ENCODE measurements at places on chromosomes 4 and X. TPM values are rescaled to one million over a fixed set of nuclear protein-coding genes. Genes with fewer than 3 reads are reported as not detected.

The KLHL13 gene
- 1.5 TPM for total RNA-seq

The FAM149A gene
- total RNA-seq = 2.9 TPM

DNA sequence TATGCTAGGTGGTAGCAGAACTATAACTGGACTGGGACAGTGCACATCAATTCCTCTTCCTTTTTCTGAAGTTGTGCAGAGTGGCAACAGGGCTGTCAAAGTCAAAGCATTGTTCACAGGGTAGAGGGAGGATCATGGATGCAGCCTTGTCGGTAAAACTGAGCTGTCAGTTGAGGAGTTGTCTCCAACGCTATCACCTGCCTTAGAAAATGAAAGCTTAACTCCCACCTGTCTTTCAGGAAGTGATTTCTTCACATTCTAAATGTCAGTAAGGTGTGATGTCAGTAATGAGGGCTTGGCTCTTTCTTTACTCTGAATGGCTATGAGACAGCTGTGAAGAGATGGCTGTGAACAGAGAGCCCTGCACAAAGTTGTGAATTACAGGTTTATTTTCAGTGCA, 66.4 kb upstream of the BANK1 start:
- no peak for DNase-seq

GRCh38 chr4:54289316-54289715, 60.2 kb downstream of the PDGFRA start:
- DNase-seq = no peak

DNA sequence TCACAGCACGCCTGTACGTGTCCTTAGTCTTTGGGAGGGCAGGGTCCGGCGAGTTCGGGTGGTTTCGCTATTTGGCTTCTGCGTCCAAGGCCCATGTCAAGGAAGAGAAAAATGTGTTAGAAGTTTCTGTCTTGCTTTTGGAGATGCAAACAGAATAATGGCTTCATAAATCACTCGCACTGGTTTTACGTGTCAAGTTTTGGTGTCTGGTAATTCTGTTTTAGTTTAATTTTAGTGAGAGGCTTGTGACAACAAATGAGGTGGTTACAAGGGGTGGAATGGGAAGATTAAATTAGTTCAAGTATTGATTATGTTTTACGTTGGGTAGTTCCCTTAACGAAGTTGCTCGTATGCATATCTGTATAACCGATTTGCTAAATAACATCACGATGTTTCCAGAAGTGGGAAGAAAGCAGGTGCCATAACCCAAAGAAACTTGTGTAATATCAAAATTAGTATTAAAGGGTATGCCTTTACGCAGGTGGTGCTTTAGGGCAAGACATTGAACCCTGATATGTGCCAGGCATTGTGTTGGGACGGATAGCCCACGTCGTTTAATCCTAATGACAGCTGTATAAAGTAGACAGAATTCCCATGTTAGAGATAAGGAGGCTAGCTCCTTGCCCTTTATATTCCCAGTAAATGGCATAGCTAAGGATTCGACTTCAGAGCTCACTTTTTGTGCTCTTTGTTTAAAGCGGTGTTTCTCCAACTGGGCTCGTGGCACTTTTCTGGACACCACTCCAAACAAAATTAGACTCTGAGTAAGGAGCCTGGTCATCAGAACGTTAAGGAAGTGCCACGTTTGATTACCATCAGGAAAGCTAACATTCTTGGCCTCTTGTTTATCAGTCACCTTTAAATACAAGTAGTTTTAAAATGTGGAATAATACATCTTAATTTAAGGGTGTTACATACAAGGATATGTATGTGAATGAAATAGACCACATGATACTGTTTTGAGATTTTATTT, 843 bp downstream of the RPL34 start:
- no peak for DNase-seq
